Fibroblast of lung (primary cell): ENCODE measurements at places on chromosomes 16 and 17. TPM values are rescaled to one million over a fixed set of nuclear protein-coding genes. Genes with fewer than 3 reads are reported as not detected.

DNA sequence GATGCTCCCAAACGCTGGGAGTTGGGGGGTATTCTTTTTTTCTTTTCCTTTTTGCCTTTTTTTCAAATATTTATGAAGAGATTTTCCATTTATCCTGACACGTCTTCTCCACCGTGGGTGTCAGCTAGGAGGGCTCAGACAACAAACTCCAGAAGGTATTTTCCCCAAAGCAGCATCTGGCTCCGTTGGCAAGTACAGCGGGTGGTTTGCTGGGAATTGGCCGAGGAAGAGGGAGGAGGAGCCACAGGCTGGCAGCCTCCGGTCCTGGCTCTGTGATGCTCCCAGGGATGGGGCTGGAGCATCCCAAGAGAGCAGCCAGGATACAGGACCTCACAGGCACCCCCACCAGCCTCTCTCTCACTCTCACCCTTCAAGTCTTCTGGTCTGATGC is 10.9 kb upstream of the CACNG4 start:
- DNase-seq, result no peak

GRCh38 chr16:82605863-82606620 is 20.7 kb upstream of the CDH13 start:
- DNase-seq, result no peak

Gene SEPTIN12
- not detected in 2 replicates for polyA plus RNA-seq

Gene STAC2
- polyA plus RNA-seq, result 0.01 TPM in 1 of 2 replicates, not detected in the other

Gene SMPD3
- polyA plus RNA-seq, result 0.01 and 0.08 TPM in 2 replicates

- DNase-seq, result no peak
Observed at GRCh38 chr17:8803531-8804420, 4.6 kb upstream of the MFSD6L start.

- DNase-seq, result no peak
Observed at GRCh38 chr17:42913522-42913921, 12.9 kb downstream of the G6PC1 start.

Gene LRRC75A
- polyA plus RNA-seq, result 0.64 and 1.7 TPM in 2 replicates

DNA sequence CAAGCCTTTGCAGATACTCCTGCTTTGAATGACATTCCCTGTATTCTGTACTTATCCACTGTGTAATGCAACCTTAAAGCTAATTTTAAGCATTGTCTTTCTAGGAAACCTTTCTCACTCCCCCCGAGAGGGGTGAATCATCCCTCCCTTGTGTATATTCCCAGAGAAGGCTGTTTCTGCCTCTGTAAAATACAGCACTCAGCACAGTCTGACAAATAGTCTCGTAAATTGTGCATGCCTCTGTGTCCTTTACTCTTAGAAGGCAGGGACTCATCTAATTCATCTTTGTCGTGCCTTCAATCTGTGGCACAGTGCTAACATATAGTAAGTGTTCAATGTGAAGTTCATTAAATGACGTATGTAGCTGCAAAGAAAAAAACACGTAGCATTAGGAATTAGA is 200.7 kb downstream of the CA10 start:
- DNase-seq, result no peak

Gene SPNS3
- not detected in 2 replicates for polyA plus RNA-seq

GRCh38 chr16:31460582-31461002 is 1.3 kb downstream of the ARMC5 start:
- peak; percentile 73 for DNase-seq

DNA sequence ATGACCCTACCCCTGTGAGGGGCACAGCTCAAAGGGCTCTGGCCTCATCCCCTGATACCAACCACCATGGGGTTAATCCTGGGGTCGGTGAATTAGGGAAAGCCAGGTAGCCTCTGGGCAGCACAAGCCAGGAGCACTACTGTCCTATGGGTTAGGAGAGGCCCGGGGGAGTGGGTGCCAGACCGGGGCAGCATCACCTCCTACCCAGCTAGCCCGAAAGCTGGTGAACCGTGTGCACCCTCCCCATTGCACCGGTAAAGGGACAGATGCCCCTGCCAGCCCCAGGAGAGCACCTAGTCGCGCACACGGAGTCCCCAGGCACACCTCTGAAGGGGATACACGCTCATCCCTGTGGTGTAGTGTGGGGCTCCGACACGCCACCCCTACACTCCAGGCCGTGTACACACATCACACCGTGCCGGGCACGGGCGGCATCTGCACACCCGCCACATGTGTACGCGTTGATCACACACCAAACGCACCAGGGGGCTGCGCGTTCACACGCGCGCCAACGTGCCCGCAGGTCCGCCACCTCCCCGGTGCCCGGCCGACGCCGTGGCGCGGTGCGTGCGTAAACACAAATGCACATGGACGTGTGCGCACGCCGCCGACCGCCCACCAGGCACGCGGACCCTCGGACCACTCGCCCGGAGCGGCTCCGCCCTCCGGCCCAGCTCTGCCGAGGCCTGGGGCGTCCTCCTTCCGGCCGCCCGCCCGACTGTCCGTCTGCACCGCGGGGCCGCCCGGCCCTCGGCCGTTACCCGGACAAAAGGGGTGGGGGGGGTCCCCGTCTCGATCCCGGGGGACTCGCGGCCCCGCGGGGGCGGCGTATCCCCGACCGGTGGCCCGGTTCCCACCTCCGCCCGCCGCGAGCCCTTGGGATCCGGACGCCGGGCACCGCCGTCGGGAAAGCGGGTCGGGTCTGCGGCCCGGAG is 785 bp downstream of the UBALD1 start:
- DNase-seq, result peak; percentile 52

- DNase-seq, result peak; percentile 87
Observed at GRCh38 chr16:89319886-89320781, 102.6 kb downstream of the ZNF778 start.

Gene STH
- not detected in 2 replicates for polyA plus RNA-seq

DNA sequence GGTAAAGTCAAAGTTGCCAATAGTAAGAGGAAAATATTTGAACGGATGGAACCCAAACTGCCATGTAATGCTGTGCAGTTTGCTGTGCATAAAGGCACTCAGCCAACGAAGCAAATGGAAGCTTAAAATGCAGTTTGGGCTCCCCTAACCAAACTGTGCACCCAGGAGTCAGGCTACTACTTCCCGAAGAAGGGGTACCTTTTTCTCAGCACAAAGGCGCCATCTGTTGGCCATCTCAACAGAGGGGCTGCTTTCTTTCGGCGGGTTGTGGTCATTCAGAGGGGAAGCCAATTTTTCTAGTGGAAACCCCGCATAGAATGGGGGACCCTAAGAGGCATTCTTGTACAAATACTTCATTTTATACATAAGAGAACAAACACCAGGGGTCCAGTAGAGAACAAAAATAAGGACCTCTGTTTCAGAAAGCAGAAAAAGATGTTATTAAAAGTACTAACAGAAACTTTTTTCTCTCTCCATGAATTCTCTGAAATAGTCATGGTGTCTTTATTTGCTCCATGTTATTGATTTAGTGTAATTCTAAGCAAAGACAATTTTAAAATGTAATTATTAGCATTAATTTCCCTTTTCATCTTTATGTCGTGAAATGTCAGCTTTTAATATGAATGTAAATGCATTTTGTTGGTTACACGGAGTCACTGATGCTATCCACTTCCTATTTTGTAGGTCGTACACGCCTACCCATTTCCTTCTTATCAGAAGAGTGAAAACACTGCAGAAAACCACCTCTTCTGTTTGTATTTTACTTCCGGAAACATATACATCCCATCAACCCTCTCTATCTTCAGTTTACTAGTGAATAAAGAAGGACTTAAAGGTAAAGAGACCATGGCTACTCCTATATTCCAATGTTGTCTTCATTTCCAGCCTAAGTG is 453.3 kb downstream of the KCNJ2 start:
- DNase-seq, result peak; percentile 59

DNA sequence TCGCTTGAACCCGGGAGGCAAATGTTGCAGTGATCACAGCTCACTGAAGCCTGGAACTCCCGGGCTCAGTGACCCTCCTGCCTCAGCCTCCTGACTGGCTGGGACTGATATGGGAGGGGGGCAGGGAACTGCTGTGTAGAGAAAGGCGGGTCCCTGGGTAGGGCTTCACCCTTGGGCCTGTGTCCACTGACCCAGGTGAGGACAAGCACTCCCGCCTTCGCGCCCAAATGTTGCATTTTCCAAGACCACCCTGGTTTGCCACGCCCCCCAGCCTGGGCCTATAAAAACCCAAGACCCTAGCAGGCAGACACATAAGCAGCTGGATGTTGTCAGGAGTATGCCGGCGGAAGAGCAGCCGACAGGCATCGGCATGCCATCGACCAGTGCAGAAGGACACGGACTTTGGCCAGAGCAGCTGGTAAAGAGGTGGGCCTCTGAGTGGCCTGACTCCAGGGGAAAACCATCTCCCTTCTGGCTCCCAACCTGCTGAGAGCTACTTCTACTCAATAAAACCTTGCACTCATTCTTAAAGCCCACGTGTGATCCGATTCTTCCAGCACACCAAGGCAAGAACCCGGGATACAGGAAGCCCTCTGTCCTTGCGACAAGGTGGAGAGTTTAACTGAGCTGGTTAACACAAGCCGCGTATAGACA is 19.1 kb downstream of the SMYD4 start:
- DNase-seq, result no peak

Gene PSME3
- polyA plus RNA-seq, result 133 and 177 TPM in 2 replicates

DNA sequence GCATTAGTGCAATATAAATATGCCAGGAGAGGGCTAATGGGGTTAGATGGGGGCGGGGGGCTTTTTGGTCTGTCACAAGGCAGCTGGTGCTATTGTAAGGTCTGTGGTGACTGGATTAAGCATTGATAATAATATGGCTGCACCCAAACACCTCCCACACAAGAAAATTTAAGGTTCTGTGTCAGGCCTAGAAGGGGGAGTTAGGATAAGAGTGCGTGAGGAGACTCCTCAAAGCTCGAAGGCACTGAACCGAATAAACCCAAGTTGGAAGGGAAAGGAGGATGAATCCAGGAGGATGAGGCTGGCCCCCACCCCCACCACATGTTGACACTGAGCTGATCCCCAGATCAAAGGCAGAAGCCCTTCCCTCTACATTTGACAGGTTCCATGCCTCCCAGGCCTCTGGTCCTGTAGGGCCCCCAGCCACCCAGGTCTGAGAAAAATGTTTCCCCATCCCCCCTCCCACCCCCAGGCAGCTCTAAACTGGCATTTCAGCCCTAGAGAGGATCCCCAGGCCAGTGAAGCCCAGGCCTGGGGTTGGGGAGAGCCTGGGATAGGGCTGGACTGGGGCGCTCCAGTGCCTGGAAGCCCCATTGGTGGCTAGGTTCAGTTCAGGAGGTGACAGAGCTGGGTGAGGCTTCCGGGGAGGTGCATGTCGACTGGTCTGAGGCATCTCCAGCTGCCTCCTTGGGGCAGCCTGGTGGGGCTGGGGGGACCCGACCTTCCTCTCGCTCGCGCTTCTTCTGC is 1.7 kb downstream of the HOXB1 start:
- no peak for DNase-seq

DNA sequence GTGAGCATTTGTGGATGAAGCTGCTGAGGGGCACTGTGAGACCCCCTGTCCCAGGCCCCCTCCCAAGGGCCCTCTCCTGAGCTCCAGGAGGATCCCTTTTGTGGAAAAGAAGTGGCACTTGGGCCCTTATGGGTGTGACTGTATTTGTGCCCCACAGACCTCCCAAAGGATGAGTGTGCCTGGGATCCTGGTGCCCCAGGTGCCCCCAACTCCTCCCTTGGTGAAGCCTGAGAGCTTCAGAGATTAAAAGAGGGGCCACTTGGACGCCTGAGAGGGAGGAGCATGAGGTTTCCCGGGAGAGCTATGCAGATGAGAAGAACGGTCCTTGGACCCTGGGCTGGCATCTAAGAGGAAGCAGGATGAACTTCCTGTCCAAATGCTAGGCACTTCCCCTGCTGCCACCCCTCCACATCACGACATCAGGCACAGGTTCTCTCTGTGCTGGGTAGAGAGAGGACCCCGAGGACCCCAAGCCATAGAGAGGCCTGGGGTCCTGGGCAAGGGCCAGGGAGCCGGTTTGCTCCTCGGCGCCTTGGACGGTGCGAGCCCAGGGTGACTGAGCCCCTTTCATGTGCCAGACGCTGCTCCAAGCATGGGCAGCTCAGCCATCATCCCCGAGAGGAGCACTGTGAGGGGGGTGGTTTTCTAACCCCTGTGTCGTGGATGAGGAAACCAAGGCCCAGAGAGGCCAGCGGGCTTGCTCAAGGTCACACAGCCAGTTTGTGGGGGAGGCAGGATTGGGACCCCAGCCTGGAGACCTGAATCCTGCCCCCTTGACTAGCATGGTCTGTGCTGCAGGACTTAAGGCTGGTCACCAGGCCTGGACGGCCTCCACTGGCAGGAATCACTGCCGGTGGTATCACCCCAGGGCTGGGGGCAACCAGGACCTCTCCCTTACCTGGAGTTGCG is 5.6 kb upstream of the ADAM11 start:
- no peak for DNase-seq

- no peak for DNase-seq
Observed at GRCh38 chr16:79876332-79876730, 275.8 kb upstream of the MAF start.

Gene EXOC3L1
- polyA plus RNA-seq, result 0.09 TPM in 1 of 2 replicates, not detected in the other

- peak; percentile 38 for DNase-seq
Observed at GRCh38 chr17:81341516-81342268, 46.6 kb upstream of the SLC38A10 start.

GRCh38 chr17:30545024-30545423 is 67.8 kb downstream of the GOSR1 start:
- no peak for DNase-seq

DNA sequence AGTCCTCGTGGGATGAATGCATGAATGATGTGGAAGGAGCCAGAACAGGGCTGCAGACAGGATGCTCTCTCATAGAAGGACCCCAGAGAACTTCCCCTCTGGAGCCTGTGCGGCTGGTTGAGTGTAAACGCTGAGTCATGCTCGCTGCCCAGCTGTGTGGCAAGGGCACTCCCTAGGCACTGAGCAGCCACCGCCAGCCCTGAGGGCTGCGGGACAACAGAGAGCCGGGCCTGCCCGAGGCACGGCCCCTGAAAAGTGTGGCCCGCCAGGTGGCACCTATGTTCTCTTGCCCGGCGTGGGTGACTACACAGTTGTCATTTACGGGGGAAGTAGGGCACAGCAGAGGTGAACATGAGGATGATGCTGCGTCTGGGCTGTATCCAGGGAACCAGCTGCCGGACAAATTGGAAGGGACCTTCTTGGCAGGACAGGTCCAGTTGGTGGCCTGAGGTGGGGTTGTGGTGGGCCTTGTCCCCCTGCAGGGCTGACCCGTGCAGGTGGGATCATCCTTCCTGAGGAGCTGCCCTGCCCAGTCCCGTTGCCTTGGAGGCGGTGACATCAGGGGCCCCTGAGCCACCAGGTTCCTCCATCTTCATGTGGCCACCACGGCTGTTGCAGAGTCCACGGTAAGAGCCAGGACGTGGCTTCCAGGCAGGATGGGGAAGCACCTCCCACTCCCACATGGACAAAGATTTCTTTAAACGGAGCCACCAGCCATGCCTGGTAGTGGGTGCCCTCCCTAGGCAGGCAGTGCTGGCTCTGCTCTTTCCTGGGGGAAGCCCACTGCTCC is 94.8 kb upstream of the CBX4 start:
- no peak for DNase-seq

DNA sequence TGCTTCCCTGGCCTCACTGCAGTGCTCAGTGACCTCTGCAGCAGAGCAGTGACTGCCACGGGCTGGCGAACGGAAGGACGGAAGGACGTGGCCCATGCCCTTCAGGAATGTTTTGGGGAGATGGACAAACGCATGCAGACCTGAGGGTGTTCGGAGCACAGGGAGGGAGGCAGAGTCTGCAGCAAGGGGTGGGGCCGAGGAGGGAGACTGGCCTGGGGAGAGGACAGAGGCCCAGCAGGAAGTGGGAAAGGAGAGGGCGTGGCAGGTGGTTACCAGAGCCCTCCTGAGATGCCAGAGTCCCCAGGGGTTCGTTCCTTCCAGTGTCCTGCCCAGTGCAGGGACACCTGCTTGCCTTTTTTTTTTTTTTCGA is 21.9 kb downstream of the ADORA2B start:
- peak; percentile 41 for DNase-seq

Gene PRSS8
- polyA plus RNA-seq, result not detected in 2 replicates

GRCh38 chr16:15950161-15950854 is 892 bp downstream of the ABCC1 start:
- peak; percentile 60 for DNase-seq

GRCh38 chr16:23724785-23725131 is 11.7 kb upstream of the ERN2 start:
- DNase-seq, result no peak

Gene MARCHF10
- 0.14 TPM in 1 of 2 replicates, not detected in the other for polyA plus RNA-seq
